ENCODE measurements at places on chromosomes 16 and 17.
A peak's percentile ranks its signal among the peaks of the same experiment; 100 is the strongest.

DNA sequence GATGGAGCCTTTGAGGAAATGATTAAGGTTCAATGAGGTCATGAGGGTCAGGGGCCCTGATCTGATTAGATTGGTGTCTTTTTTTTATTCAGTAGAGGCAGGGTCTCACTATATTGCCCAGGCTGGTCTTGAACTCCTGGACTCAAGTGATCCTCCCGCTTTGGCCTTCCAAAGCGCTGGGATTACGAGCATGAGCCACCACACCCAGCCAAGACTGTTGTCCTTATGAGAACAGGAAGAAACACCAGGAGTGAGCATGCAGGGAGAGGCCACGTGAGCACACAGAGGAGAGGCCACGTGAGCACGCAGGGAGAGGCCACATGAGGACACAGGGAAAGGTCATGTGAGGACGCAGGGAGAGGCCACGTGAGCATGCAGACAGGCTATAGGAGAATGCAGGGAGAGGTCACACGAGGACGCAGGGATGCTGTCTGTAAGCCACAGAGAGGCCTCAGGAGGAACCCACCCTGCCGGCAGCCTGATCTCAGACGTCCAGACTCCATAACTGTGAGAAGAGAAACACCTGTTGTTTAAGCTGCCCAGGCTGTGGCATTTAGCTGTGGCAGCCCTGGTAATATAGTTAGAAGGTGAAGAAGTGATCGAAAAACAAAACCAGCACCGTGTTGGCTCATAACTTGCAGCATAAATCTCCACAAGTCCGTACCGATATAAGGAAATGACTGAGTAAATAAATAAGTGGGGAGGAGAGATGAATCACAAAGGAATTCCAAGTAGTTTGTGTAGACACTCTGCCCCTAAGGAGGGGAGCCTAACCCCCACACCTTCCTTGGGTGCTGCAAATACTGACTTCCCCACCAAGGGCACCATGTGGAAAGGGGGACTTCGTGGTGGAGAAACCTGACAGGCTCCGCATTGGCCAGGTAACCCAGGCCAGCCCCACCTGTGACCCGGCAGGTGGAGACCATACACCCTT lies 14.6 kb upstream of the CSNK1D start:
- no peak for DNase-seq

GRCh38 chr17:36609498-36609862 lies 8.1 kb downstream of the MRM1 start:
- DNase-seq = no peak

- no peak for DNase-seq
These were observed 5.4 kb upstream of the ZNF213 start for GRCh38 chr16:3129137-3130131.

DNA sequence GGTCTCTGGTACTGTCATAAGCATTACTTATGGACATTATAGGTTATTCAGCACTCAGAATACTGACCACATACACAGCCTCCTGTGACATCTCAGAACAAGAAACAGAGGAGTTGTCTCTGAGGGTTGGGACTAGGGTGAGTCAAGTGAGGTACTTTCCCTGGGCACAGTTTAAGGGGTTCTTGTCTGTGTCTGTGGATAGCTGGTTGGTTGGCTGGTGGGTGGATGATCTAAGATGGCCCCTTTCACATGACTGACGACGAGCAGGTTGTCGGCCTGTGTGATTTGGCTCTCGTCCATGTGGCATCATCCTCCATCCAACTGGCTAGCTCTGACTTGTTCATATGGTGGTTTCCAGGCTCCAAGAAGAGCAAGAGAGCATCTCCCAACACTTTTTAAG lies 163.9 kb downstream of the PRKCB start:
- no peak for DNase-seq

DNA sequence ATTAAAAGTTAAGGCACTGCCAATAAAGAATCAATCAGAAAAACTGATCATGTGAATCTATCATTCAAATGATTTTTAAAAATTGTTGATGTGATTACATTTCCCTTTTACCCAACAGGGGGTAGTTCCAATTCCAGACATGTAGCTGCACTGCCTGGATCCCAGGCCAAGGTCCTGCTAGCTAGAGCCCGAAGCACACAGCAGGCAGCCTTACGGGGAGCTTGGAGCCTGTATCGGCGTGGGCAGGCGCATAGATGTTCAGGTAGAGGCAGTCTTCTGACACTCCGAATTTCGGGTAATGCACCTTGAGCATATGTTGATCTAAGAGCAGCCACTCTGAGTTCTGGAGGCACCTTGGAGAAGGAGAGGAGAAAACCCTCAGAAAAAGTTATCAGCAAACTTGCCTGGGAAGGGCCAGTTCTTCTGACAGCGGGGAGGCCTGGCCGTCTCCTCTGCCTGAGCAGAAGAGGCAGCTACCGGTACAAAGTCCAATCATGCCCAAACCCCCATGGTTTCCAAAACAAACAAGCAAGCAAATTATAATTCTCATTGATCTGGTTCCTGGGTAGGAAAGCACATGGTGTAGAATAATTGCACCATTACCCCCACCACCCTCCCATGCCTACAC lies 3.6 kb downstream of the CES5A start:
- DNase-seq = no peak

DNA sequence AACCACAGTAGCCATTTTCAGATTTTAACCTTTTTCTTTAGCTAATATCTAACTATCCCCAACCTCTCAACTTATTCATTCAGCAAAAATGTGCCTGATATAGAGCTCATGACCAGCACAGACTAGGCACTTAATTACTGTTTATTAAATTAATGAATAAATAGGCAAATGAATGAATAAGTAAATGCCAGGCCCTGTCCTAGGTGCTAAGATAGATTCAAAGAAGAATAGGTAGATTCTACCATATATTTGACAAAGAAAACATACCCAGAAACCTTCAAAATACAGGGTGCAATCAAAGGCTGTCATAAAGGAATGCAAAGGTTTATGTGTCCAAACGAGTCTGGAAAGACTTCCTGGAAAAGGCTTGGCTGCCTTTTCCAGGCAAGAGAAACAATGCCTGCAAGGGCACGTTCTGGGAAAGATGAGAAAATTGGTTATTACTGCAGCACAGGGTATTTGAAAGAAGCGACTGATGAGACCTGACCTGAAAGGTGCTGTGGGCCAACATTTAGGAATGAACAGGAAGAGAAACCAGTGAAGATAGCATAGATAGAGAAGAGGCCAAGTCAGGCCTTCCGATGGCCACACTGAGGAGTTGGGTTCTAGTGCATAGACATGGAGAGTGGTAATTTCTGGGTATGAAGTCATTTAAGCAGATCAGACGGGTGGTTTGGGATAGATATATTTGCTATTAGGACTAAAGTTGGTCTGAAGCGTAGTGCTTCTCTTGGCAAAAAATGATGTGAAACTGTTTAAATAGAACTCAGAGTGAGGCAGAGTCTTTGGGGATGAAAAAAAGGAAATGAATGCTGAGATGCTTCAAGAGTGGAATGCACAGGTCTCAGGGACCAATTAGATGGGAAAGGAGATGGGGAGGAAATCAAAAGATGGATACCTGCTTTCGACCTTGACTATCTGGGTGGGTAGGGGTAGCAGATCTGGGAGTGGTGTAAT lies 11.4 kb upstream of the CCL2 start:
- DNase-seq = no peak

GRCh38 chr17:56715613-56716357 lies 117.9 kb downstream of the C17orf67 start:
- DNase-seq = peak; percentile 69

- no peak for DNase-seq
These were observed 5.8 kb downstream of the IRX3 start for GRCh38 chr16:54280751-54281150.

- no peak for DNase-seq
These were observed 19.2 kb downstream of the POLR3E start for GRCh38 chr16:22316411-22316811.

DNA sequence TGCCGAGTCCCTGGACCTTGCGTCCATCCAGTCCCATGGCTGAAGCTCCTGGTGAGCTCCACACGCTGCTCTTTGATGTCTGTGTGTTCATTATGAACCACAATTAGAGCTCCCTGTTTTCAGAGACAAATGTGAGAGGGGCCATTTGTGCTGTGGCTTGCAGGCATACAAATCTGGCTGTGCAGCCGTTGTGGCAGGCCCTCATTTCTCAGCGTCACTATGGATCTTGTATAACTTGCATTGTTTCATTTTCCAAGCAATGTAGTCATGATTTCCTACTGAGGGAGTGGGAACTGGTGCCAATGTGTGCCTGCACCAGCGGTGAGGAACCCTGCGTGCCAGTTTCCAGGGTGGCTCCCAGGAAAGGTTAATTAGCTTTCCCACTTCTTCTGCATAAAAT lies 542.6 kb downstream of the TMEM114 start:
- no peak for DNase-seq

GRCh38 chr17:33202021-33202420 lies 91.1 kb downstream of the ASIC2 start:
- DNase-seq = no peak

DNA sequence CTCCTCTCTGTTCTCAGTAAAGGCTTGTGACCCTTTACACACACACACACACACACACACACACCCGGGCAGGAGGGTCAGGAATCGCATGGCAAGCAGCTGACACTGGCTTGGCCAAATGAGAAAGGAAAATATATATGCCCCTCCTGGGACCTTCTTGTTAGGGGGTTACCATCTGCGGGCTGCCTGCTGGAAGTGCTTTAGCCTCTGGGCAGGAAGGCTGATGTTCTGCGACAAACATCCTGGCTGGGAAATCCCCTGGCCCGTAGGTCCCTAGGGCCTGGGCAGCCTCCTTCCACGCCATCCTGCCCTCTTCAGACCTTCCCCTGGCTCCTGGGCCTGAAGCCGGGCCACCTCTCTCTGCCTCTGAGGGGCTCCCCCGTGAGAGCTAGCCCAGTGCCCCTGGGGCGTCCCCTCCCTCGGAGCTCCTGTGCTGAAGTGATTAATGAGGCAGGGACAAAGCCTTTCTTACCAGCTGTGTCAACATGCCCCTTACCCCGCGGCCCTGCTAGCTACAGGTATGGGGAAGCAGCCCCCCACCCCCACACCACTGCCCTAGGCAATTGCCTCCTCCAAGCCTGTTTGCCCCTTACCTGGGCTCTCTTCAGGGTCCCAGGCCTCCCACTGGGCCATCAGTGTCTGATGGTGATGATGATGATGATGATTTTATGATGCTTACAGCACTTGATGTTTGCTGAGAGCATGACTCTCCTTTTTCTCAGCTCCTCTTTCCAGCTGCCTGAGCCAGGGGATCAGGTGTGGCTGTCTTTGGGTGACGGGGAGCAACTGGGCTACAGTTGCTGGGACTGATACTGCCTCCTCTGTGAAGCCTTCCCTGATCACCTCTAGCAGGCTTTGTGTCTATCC lies 32.8 kb upstream of the ETV4 start:
- no peak for DNase-seq

DNA sequence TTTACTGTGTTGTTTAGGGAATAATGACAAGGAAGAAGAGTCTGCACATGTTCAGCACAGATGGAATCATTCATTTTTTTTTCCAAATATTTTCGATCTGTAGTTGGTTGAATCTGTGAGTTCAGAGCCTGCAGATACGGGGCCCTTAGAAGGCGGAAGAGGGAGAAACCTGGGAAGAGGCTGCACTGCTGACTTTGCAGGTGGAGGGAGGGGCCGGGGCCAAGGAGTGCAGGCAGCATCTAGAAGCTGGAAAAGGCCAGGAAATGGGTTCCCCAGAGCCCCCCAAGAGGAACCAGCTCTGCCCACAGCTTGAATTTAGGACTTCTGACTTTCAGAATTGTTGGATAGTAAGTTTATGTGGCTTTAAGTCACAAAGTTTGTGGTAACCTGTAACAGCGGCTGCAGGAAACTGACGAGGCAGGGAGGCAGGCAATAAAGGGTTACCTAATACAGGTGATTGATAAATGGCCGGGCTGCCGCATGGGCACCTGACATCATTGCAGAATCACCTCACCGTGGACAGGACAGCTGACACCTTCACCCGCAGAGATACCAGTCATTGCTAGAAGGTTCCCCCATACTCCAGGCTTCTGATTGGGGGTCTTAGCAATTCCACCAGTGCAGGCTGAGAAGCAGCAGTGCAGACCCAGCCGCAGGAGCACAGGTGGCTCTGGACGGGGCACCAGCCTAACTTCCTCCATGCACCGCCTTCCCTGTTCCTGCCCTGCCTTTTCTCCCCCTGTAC lies 181.3 kb downstream of the IRF8 start:
- DNase-seq = no peak

- DNase-seq = no peak
These were observed 27.4 kb downstream of the IL21R start for GRCh38 chr16:27429330-27429871.

DNA sequence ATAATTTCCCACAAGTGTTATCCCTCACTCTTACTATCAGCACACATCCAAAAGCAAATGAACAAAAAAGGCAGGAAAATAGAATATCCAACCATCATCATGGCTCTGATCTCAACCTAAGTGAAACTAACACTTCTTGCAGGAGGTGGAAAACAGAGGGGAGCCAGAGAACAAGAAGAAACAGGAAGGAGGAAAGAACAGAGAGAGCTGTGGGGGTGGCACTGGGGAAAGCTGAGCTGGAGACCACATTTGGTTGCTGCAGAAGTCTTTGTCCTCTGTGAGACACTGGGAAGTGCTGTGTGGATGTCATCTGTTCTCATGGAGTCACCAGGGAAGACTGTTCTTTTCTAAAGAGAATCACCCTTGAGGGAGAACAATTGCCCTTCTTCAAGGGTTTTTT lies 34.7 kb downstream of the GRB7 start:
- DNase-seq = no peak

GRCh38 chr17:5943232-5943631 lies 126.9 kb upstream of the WSCD1 start:
- no peak for DNase-seq

- no peak for DNase-seq
These were observed 2057.6 kb downstream of the TP53TG3F start for GRCh38 chr16:35516971-35517370.

- no peak for DNase-seq
These were observed 11.3 kb upstream of the PHOSPHO1 start for GRCh38 chr17:49241692-49242397.

GRCh38 chr16:77324729-77325128 lies 110.1 kb downstream of the ADAMTS18 start:
- DNase-seq = no peak

DNA sequence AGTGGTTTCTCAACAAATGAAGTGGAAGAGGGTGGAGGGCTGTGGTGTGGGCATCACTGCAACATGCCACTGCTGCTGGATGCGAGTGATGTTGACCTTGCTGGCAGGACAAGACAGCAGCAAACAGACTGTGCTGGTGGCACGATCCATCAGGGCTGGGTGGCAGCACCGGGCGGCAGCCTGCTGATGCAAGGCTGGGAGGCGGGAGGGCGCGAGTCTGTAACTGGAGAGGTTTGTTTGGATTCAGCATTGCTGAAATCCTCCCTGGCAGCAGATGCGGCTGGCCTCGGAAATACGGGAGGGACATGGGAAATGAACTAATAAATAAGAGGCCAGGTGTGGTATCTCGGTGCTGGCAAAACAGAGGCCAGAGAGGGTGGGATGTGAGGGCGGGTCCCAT lies 224.2 kb downstream of the ENGASE start:
- DNase-seq = no peak
